EH (cell line): ENCODE measurements at places on chromosomes 12 and 14.
A peak's percentile ranks its signal among the peaks of the same experiment; 100 is the strongest.

- DNase-seq: no peak
Measured at GRCh38 chr12:98222135-98222534, 293.3 kb upstream of the TMPO start.

DNA sequence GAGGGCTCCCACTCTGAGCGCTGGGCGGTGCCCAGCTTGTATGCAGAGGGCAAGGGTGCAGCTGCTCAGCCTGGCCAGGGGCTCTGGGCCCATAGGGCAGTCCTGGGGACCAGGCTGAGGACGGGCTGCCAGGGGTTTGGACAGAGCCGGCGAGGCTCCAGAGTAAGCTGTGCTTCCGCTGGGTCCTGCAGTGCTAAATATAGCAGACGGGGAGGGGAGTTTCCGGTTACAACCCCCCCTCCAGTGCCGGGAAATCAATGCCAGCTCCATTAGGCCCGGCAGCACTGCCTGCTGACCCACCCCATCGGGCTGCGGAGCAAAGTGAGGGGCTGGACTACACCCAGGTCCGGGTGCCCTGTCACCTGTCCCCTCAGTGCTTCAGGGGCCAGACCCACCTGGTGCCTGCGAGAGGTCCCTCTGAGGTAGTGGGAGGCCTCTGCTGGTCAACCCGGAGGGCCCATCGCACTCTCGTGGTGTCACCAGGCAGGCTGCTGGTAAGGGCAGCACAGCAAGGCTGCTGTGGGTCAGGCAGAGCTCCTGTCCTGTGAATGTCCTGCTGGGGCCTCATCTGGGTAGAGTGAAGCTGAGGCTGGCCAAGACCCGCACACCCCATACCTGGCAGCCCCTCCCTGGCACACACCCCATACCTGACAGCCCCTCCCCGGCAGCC is 2.6 kb upstream of the JAG2 start:
- DNase-seq: peak; percentile 20

DNA sequence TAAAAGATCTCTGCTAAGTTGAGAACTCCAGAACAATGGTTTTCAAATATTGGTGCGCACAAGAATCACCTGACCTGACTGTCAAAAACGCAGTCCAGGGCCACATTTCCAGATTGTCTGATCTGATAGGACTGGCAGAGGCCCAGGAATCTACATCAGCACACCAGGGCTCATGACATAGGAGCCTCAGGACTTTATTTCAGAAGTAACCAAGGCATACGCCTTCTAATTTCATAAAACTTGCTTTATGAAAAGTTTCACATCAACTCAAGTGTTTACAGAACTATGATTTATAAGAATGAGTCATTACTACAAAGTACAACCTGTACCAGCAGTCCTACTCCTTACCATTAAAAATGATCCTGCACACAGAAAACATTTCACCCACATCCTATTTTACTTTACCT is 47.7 kb upstream of the PTPRO start:
- no peak for DNase-seq

DNA sequence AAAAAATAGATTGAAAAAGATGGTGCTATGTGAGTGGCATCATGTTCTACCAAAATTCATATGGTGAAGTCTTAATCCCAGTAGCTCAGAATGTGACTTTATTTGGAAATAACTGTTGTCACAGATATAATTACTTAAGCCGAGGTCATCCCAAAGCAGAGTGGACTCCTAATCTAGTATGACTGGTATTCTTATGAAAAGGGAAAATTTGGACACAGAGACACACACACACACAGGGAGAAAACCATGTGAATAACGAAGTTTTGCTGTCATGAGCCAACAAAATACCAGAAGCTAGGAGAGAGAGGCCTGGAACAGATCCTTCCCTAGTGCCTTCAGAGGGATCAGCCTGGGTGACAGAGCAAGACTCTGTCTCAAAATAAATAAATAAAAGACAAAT is 62.6 kb downstream of the FAR2 start:
- DNase-seq: peak; percentile 7

DNA sequence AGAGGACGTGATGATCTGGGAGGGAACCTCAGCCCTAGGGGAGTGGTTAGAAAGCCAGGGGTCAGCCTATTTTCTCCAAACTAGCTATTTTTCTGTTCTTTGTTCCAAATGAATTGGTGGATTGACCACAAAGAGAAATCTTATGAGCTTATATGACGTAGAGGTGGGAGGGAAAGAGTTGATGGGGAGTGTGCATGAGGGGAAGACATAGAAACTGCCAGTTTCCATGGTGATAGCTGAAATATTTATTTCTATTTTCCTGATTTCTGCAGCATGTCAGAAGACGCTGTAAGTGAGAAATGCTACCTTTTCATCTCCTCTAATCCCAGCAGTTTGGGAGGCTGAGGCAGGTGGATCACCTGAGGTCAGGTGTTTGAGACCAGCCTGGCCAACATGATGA is 51.4 kb upstream of the CISTR start:
- no peak for DNase-seq

GRCh38 chr12:74660442-74660841 is 122.8 kb downstream of the ATXN7L3B start:
- DNase-seq: no peak

DNA sequence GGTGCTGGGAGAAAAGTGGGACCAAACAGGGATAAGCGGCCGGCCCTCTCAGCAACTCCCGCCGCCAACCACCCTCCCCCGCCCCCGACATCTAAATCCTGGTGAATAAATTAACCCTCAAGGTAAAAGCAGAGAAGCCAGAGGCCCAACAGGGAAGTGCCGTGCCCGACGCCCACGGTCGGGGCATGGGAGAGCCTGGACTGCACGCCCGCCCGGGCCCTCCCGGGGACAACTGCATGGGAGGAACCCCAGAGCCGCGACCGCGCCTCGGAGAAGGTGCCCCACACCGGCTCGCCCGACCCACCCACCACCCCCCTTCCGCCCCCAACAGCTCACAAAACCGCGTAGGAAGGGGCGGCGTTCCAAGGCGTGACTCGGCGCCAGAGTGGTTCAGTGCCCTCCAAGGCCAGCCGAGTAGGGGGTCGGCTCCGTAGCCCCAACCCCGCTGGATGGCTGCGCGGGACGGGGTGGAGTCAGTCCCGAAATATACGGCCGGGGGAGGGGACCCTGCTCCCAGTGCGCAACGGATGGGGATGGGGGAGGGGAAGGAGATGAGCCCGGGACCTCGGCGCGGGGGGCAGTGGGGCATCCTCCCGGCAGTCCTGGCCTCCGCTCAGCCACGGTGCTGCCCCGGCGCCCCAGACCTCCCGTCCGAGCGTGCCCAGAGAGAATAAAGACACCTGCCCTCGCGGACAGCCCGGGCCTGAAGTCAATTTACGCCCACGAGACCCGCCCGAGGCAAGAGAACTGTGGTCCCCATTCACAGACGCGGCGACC is 732 bp downstream of the SLC25A29 start:
- DNase-seq: peak; percentile 24

DNA sequence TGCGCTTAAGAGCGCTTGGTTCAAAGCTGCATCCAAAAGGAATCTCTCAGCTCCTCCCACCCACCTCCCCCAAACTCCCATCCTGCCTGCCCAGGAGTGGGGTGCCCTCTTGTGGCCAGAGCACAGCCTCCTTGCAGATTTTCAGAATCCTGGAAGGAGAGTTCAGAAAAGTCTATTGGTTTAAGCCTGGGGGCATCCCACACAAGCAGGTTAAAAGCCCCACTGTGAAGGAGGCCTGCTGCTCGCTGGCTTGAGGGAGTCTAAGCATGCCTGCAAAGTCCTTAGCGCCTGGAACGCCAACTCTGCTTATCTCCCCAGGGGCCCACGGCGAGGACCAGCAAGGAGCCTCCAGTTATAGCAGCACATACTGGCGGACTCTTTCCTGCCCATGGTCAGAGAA is 297.1 kb downstream of the KSR2 start:
- peak; percentile 36 for DNase-seq

DNA sequence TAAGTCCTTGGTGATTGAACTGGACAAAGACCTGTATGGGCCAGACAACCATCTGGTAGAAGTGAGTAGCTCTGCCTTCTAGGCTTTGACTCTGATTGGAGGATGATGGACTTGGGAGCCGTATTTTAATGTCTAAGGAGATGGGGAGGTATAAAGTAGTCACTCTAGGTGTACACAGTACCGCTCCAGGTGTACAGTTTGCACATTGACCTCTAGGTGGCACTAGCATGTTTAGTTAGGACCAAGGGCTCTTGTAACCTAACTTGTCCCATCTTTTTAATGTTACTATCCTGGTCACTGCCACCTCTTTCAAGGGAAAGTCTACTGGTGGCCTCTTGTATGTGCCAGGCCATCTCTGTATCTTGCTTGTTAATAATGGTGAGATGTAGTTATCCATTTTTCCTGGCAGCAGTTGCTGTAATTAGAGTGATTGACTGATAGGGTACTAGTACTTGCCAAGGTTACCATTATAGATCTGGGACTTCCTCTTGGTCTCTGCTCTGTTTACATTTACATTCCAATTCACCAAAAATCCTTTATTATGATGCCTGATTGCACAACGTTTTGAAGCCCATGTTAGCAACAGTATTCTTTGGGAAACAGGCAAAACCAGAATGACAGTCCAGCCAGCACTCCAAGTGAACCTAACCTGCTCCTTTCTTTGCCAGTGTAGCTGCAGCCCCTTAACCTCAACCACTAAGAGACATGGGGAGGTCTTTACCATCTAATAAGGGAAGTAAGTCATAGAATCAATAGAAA is 3.6 kb downstream of the SMARCD1 start:
- peak; percentile 66 for DNase-seq

DNA sequence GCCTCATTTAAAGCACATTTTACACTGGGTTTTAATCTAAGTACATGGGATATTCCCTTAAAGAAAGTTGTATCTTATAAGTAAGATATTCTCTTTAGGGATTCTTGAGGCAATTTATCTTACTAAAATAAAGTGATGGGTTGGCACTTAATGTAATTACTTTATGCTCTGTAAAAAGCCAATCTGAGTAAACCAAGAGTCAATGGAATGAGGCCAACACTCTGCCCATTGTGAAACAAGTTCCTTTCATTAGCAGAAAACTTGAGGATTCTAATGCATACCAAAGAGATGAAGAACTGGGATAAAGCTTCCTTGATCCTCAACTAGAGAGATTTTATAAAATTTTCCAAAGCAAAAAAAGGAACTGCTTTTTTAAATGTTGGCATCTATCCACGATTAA is 121.2 kb downstream of the METTL25 start:
- DNase-seq: peak; percentile 58

DNA sequence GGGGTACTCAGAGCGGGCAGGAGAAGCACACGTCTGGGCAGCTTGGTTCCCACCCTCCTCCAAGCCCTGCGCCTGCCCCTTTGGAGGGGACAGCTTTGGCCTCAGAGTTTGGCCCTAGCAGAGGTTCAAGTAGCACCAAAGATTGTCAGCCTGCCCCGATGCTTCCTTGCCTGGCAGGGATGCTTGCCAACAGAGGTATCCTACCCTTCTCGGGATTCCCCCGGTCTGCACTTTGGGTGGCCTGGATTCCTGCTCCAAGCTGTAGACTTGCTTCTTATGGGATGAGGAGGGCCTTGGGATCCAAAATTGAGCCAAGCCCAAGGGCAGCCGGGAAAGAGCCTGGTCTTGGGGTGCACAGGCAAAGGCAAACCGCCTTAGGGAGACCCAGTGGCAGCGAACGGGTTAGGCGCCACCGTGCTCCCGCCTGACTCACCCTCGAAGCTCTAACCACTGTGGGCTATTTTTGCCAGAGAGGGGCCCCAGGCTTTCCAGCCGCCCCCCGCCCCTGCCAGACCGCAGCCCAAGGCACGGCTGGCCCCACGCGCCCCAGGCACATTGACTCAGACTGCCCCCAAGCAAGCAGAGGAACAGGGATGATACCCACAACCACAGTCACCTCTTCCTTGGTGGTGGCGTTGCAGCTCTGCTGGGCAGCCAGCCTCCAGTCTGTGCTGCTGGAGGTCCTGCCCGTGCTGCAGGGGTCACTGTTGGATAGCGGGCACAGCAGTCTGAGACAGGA is 847 bp upstream of the WNT10B start:
- DNase-seq: peak; percentile 78

DNA sequence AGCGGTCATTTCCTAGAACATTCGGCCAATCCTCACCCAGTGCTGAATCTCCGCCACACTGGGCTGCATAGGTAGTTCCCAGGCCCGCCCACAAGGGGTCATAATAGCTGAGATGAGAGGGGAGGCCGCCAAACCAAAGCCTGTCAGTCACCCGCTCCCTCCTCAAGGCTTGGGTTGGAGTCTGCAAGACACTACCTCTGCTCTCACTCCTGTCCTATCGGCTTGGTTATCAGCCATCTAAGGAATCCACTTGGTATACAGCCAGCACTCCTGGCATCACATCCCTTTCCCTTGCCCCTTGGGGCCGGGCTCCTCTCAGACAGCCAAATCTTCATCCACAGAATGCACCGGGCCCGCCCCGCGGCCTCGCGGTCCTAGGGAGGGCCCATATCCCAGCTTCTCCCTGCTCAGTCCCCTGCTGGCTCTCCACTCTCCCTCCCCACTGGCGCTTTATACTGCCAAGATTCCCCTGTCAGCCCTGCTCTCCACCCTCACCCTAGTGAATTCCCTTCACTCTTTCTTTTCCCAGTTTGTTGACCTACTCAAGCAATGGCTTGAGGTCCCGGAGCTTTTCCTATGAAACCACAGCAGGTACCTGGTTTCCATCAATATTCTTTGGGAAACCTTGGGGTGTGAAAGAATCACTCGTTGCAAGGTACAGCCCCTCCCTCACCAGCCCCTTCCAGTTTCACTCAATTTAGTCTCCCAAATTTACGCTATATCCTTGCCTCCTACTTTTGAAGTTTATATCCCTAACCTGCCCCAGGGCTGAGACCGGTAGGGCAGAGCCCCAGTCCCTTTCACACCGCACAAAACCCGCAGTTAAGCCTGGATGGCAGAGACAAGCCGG is 1.4 kb downstream of the IFFO1 start:
- DNase-seq: peak; percentile 84

- DNase-seq: peak; percentile 32
Measured at GRCh38 chr14:94936401-94936892, 166.5 kb upstream of the GSC start.
